ENCODE measurements at places on chromosomes 16 and 17. TPM values are rescaled to one million over a fixed set of nuclear protein-coding genes. Genes with fewer than 3 reads are reported as not detected.
A peak's percentile ranks its signal among the peaks of the same experiment; 100 is the strongest.

GJC1 gene
- 5.2 TPM for total RNA-seq

- peak; percentile 40 for DNase-seq
Measured at GRCh38 chr16:1825864-1826690, 548 bp downstream of the HAGH start.

DNA sequence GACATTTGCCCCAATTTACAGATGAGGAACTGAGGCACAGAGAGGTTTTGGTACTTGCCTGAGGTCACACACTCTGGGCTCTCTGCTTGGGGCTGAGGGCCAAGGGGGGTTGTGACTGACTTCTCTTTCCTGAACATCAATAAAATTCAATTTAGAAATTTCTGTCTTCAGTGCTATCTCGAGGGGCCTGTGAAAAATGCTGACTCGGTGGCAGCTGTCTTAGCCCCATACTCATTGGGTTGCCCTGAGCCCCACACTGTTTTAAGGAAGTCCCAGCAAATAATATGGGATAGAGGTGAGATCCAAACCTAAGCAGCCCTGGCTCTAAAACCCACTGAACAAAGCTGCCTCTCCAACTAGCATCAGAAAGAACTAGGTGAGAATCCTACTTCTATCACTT is 7.0 kb upstream of the BRCA1 start:
- no peak for DNase-seq

- no peak for DNase-seq
Measured at GRCh38 chr17:41478237-41478636, 2.7 kb downstream of the KRT35 start.

DNA sequence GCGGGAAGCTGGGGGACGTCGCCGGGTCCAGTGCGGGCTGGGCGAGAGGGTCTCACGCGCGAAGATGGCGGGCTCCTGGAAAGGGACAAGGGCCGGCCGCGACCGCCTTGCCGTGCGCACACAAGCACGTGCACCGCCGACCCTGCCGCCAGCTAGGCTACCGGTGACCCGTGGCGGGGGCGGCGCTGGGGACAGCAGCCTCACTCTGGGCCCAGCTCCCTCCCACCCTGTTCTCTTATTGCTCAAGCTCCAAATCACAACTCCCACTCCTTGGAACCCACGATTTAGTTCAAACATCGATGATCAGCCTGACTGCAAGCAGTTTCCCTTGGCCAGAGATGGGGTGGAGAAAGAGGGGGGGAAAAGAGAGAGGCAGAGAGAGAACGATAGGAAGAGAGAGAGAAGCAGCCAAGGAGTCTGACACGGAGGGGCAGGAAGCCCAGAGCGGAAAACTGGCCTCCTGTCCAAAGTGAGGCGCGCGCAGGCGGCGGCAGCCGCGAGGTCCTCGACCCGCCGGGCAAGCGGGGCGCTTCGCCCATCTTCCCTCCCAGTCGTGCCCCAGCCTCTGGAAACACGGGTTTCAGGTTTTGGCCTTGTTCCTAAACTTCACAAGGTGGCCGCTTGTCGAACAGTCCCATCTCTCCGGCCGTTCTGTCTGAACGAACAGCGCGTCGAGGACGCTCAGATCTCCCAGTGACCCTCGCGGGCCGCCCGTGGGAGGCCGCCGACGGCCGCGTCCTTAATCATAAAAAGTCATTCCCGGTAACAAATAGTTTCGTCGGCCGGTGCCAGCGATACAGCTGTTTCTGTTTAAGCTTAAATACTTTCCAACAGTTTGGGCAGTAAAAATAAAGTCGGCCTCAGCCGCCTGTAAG is 1.7 kb upstream of the CBX8 start:
- DNase-seq, result no peak

- DNase-seq, result no peak
Measured at GRCh38 chr16:57377080-57377841, 5.0 kb downstream of the CX3CL1 start.

GRCh38 chr16:50525716-50526115 is 22.5 kb upstream of the NKD1 start:
- no peak for DNase-seq

Measured in NCI-H460 (cell line).